ENCODE measurements at places on chromosomes 13 and 19. TPM values are rescaled to one million over a fixed set of nuclear protein-coding genes. Genes with fewer than 3 reads are reported as not detected.

GRCh38 chr19:42831221-42832019 lies 48.1 kb downstream of the PSG1 start:
- no peaks in the 10 kb centered on the region for H3K36me3 ChIP-seq
- H3K4me1 ChIP-seq, result no peaks in the 10 kb centered on the region
- no peak for DNase-seq
- no peak overlapping the region for H3K4me3 ChIP-seq
- H3K27ac ChIP-seq, result no peak overlapping the region

DNA sequence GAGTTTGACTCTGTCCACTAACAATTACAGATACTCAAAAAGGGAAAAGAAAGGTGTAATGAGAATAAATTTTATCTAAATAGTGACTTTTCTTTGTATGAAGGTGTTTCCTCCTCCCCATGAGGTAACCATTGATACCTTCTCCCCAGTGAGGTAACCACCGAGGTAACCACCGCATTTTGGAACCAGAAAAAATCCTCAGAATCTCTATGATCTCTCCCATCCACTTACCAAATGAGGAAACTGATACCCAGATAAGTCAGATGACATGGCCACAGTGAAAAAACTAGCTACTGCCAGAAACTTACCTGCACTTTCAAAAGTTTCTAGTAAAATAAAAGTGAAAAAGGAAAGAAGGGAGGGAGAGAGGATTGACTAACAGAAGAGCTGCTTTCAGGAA lies 124.0 kb upstream of the FNDC3A start:
- no peak overlapping the region for H3K27ac ChIP-seq
- no peak for DNase-seq
- H3K27me3 ChIP-seq, result no peaks in the 10 kb centered on the region
- no peak overlapping the region for H3K4me3 ChIP-seq
- H3K4me1 ChIP-seq, result no peaks in the 10 kb centered on the region

DNA sequence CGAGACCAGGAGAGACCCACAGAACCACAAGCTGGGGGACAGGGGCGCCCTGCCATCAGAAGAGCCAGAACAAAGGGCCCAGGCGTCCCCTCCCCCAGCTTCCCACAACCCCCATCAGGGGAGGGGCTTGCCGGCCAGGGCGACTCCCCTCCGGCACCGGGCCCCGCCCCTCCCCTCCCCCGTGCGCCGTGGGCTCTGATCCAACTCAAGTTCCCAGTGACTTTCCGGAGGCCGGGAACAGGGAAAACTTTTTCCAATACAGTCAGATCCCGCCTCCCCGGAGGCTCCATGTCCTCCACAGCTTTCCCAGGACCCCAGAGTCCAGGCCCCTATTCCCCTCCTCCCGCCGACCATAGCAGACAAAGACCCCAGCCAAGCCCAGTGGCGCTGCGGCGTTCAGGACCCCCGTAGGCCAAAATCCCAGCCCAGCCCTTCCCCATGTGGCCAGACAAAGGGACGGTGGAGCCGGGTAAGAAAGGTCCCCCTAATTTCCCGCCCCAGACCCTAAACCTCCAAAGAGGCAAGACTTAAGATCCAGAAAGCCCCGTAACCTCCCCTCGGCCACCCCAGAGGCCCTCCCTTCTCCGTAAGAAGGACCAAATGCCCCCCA lies 673 bp downstream of the TEAD2 start:
- no peaks in the 10 kb centered on the region for H3K36me3 ChIP-seq
- peak; percentile 81 for DNase-seq
- H3K27me3 ChIP-seq, result no peaks in the 10 kb centered on the region
- H3K27ac ChIP-seq, result peak overlapping the region; percentile 44
- H3K4me1 ChIP-seq, result peaks cover 4% of the 10 kb centered on the region

DNA sequence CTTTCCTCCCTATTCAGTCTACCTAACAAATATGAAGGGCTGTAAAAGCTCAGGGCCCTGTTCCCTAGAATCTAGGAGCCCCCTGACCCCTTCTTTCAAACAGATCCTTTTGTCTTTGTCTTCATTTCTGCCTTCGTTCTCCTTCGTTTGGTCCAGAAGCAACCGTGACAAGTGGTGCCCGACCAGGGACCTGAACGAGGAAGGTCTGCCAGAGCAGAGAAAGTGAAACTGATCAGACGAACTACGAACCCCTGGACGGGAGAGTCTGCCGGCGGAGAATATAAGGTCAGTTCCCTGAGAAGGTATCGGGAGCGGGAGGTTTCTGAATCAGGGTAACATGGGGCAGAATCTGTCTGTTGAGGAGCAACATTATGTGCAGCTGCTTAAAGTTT lies 751 bp downstream of the ERVK3-1 start:
- H3K4me1 ChIP-seq, result peaks cover 11% of the 10 kb centered on the region
- no peak overlapping the region for H3K27ac ChIP-seq
- H3K27me3 ChIP-seq, result no peaks in the 10 kb centered on the region
- peak overlapping the region; percentile 96 for H3K4me3 ChIP-seq
- H3K36me3 ChIP-seq, result no peaks in the 10 kb centered on the region

- H3K27ac ChIP-seq, result no peak overlapping the region
- H3K27me3 ChIP-seq, result no peaks in the 10 kb centered on the region
- no peaks in the 10 kb centered on the region for H3K36me3 ChIP-seq
- H3K4me3 ChIP-seq, result no peak overlapping the region
Measured at GRCh38 chr19:53828531-53828930, 4.4 kb upstream of the NLRP12 start.

DNA sequence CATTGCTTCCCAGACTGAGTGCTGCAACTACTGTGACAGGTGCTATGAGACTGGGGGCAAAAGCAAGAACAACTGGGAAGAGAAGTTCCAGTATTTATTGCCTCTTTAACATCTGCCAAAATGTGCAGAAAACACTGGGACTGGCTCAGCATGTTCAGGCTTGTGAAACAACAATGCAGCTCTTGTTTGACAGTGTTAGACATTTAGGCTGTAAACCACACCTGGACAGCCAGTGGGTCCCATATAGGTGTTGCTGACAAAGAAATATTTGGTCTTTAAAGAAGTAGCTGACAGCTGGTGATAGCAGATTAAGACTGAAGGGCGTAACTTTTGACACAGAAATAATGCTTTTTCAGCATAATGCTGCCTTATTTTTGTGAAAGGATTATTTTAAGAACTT lies 88.1 kb downstream of the STOML3 start:
- DNase-seq, result no peak
- H3K4me3 ChIP-seq, result no peak overlapping the region
- no peaks in the 10 kb centered on the region for H3K36me3 ChIP-seq
- no peak overlapping the region for H3K27ac ChIP-seq
- peaks cover 7% of the 10 kb centered on the region for H3K4me1 ChIP-seq

GRCh38 chr19:45641274-45642105 lies 2.3 kb upstream of the EML2 start:
- H3K36me3 ChIP-seq, result no peaks in the 10 kb centered on the region
- no peaks in the 10 kb centered on the region for H3K27me3 ChIP-seq
- peak; percentile 87 for DNase-seq
- H3K27ac ChIP-seq, result peak overlapping the region; percentile 85

The KLK2 gene
- total RNA-seq, result not detected

The CDADC1 gene
- total RNA-seq, result 3.3 TPM

The CD22 gene
- total RNA-seq, result 0.43 TPM

The IL17D gene
- 0.52 TPM for total RNA-seq

The SH2D3A gene
- total RNA-seq, result 19.6 TPM

The LILRA1 gene
- total RNA-seq, result 0.69 TPM
